Activated CD4-positive, alpha-beta T cell treated with anti-CD3 and anti-CD28 coated beads for 1 hour (primary cell): ENCODE measurements at places on chromosomes 7 and 10.

DNA sequence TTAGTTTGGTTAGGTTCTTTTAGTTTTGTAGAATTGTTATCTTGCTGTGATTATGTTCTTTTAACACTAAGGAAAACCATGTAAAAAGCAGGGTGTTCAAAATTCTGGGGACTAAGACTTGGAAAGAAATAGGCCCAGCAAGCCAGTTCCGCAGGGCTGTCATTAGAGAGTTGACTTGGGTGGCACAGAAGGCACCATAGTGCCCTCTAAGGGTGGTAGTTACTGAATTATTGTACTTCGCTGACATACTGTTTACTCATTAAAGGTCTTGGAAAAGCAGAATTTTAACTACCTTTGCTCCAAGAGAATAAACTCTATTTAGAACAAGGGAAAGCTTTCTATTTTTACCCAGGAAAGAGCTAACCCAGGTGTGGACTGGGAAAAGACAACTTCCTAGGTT lies 86.5 kb downstream of the OTUD1 start:
- DNase-seq = no peak

DNA sequence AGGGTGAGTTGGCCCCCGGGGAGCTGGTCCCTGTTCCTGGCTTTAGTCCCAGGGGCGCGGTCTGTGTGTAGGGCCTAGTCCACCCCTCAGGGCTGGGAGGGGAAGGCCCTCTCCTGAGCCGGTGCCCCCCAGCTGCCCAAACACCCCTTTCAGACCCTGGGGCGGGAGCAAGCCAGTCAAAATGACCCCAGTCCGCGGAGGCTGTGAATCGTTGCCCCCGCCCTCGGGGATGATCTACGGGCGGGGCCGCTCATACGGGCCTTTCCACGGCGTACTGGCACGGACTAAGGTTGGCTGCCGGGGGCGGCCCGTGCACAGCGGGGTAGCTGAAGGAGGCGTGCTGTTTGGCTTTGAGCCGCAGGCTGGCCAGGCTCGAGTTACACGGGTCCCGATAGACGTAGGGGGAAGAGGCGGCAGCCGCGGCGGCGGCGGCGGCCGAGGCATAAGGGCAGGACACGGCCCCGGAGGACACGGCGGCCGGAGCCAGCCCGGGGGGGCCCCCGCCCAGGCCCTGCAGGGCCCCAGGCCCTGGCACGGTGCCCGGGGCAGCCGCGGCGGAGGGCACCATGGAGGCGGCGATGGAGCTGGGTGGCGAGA lies 4.3 kb downstream of the ELOVL3 start:
- DNase-seq = peak; percentile 19

GRCh38 chr10:58981846-58982245 lies 194.6 kb upstream of the PHYHIPL start:
- no peak for DNase-seq

GRCh38 chr7:100874577-100875355 lies at the start of gene SRRT:
SRRT (plus strand) TSS chr7:100875103; CDS start chr7:100875591, 488 bp downstream.
- DNase-seq = peak; percentile 97

GRCh38 chr10:118911363-118911762 lies 118.2 kb upstream of the NANOS1 start:
- DNase-seq = no peak

- DNase-seq = no peak
Observed at GRCh38 chr7:124033807-124034753, 1.2 kb upstream of the TMEM229A start.

DNA sequence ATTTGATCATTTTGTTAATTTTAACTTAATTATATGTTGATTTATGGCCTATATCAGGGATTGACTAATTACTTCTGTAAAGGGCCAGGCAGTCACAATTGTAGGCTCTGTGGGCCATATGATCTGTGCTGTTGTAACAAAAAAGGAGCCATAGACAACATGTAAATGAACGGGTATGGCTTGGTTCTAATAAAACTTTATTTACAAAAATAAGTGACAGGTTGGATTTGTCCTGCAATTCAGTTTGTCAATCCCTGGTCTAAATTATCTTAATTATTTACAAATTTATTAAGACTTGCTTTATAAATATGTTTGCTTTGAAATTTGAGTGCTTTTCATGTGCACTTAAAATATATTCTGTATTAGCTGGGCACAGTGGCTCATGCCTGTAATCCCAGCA lies 2.9 kb upstream of the HK1 start:
- no peak for DNase-seq
